Progenitor cell of endocrine pancreas (in vitro differentiated cells): ENCODE measurements at places on chromosomes 7 and 10.

GRCh38 chr7:27940341-27940740, 200.4 kb downstream of the TAX1BP1 start:
- DNase-seq: no peak

DNA sequence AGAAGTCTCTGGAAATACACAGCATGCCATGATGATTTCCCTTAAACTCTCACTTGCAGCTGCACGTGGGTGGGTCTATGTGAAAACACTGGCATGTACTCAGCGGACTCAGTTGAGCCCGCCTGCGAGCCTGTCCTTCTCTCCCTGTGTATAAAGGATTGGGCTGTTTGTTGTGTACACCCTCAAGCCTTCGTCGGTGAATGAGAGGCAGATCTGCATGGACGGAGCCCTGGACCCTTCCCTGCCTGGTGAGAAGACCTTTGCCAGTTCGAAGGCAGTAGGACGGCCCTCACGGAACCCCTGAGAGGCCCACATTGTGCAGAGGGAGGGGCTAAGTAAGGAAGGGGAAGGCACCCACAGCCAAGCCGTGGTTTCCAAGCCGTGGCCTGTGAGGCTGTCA, 121.2 kb downstream of the WDFY4 start:
- no peak for DNase-seq

GRCh38 chr7:109552017-109552416, 982.3 kb downstream of the DNAJB9 start:
- DNase-seq: no peak

GRCh38 chr10:89685936-89686335, 15.5 kb upstream of the KIF20B start:
- DNase-seq: no peak

- DNase-seq: peak; percentile 81
Observed at GRCh38 chr10:101291331-101292193, 62.3 kb upstream of the LBX1 start.

- no peak for DNase-seq
Observed at GRCh38 chr10:71627230-71627939, 92.2 kb downstream of the C10orf105 start.

- no peak for DNase-seq
Observed at GRCh38 chr7:42262964-42263363, 26.0 kb upstream of the GLI3 start.

GRCh38 chr7:143360788-143361551, 1.5 kb downstream of the FAM131B start:
- no peak for DNase-seq

- no peak for DNase-seq
Observed at GRCh38 chr10:63707254-63707910, 186.2 kb downstream of the REEP3 start.
